CD4-positive, alpha-beta T cell treated with Interleukin-12 subunit alpha and Interleukin-12 subunit beta, for 1 hour (primary cell): ENCODE measurements at places on chromosomes 3 and 15.
A peak's percentile ranks its signal among the peaks of the same experiment; 100 is the strongest.

DNA sequence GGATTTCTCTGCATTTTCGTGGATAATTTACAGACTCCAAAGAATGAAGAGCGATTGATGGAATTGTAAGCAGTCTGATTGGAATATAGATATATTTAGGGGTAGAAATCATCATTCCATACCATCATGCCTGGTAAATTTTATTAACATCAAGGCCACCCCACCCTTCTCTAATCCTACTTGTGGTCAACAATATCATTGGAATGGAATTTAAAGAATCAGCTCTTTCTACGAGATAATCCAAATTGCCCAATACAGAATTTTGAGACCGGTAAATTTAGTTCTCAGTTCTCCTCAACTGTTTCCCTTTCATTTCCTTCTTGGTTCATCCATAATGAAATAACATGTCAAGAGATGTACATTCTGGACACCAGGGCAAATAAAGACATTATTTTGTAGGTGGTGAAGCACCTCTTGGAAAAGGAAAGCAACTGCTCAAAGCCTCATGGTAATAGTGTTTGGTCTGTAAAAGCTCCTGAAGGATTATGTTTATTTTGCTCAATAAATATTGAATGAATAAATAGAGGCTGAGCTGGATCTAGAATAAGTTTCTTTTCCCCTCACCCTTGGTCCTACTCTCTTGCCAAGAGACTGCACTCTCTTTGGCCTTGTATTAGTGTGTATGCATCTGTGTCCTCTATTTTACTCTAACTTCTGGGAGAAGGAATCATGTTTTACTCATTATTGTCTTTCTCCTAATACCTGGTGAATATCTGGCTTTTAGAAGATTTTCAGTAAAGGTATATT is 133.7 kb upstream of the BCL6 start:
- no peak for DNase-seq

- no peak for DNase-seq
These were observed 227.3 kb upstream of the C2CD4B start for GRCh38 chr15:62392376-62392775.

GRCh38 chr3:165642761-165643420 is 194.3 kb downstream of the BCHE start:
- no peak for DNase-seq

GRCh38 chr15:96893159-96893906 is 562.8 kb downstream of the NR2F2 start:
- DNase-seq, result no peak

- DNase-seq, result no peak
These were observed 1.7 kb upstream of the LRCH3 start for GRCh38 chr3:197789309-197789708.

DNA sequence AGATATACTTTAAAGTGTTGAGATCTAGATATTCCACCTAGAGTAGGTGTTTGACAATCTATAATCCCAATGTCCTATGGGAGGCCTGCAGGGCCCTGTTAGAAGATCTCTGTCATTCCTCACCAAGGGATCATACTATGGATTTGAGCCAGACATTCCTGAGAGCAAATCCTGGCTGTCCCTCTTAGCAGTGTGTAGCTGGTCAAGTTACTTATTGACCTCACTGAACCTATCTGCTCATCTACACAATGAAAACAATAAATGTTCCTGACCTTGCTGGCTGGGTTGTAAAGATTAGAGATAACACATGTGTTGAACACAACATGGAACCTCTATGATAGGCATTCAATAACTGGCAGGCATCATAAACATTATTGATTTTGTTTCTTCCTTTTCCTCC is 265.6 kb upstream of the ATP11B start:
- no peak for DNase-seq

DNA sequence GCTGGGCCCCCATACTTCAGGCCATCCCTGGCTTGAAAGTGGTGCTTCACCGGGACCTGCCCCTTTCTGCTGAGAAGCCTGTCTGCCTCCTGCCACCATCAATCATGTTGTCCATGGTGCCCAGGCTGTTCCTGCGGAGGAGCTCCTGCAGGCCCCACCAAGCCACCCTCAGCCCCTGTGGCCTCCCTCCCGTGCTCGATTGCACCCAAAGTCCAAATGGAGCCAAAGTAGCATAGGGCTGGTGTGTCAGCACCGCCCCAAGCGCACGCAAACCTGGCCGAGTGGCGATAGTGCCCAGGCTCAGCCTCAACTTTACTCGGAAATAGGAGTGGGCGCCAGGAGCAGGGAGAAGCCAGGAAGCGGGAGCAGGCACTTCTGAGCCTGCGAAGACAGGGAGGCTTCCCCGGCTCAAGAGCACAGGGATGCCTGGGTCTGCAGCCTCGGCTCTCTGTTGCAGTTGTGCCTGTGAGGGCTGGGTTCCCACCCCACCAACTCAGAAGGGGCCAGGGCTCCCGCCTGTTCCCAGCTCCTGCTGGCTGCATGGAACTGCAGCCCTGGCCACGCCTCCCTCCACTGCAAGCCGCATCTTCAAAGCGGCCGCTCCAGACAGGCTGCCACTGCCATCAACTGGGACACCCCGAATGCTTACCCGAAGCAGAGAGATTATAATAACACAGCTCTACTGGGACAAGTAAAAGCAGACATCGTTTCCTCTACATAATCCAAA is 203.0 kb downstream of the ARRDC4 start:
- DNase-seq, result no peak

DNA sequence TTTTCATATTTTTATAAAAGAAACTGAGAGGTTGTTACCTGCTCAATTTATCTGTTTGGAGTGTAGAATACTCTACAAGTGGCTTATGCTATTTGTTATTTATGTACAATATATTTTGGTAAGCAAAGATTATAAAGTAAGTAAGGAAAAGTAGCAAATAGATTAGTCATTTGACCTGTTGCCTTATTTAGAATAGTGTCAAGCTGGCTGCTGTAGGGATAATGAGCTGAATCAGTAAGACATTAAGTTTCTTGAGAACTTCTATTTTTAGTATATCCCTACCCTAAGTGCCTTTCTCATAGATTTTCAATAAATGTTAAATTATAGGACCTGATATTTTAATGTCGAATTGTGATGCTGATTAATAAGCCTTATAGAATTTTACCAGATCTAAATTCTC is 37.2 kb downstream of the ECT2 start:
- DNase-seq, result no peak

DNA sequence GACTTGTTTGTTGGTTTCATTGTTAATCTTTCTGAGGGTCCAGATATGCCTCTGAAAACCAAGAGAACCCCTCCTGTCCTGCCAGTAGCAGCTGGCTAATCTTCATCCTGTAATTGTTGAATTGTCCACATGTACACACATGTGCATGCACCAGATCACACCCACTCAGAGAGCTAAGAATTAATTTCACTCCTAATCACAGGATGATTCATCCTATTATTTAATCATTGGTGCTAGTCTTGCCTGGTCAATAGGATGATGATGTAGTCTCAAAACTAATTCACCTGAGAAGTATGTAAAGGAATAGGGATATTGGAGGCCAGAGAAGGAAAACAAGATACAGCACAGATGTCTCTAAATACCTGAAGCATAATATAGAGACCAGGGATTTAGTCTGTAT is 7.8 kb upstream of the AHSG start:
- no peak for DNase-seq

DNA sequence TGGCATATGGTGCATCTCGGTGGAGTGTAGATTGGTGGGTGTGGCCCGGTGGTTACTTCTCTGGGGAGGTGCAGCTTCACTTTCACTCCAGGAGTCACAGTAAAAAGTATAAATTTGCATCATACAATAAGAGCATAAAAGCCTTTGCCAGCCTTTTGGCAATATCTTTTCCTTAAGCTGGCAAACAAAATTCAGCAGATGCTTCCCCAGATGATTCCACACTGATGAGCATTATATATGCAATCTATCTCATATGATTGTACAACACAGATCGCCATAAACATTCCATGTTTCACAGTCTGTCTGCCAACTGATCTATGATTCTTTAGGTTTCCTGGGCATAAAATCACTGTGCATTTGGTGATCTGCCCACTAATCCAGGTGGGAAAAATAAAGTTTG is 120.2 kb upstream of the ALCAM start:
- DNase-seq, result no peak

DNA sequence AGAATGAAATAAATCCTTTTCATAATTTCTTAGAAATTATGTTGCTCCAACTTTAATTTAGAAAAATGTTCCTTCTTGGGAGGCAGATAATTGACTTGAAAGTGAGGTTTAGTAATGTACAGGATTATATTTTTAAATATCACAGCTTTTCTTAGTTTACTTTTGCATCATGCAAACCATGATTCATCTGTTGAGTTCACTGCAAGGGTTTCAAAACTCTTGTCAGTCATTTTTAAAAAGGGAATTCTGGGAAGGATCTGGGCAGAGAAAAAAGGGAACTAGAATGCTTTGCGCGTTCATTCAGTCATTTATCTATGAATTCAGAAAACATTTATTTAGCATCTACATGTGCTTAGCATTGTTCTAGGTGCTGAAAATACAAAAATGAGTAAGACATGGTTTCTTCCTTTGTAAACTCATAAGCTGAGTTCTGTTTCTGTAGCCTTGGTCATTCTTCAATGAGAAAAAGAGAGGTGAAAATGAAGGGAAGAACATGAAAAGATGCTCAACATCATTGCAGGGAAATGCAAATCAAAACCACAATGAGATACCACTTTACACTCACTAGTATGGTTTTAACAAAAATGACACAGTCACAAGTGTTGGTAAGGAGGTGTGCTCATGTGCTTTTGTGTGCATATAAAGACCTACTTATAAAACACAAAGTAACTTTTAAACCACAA is 209.1 kb downstream of the NR1D2 start:
- no peak for DNase-seq

GRCh38 chr15:85047271-85047948 is 65.8 kb downstream of the PDE8A start:
- peak; percentile 15 for DNase-seq

DNA sequence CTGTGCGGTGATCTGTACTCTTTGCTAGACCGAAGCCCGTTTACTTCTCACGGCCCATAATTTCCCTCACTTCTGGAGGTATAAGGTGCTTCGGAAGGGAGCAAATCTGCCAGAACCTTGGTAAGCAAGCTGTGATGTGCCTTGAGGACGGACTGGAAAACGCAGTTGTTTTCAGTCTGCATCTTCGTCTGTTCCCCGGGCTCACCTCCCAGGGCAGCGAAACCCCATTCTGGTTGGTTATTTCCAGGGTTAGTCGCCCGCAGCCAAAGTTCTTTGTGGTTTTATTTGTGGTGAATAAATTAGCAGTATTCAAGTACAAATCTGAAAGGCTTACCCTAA is 401 bp downstream of the RAMAC start:
- peak; percentile 42 for DNase-seq

DNA sequence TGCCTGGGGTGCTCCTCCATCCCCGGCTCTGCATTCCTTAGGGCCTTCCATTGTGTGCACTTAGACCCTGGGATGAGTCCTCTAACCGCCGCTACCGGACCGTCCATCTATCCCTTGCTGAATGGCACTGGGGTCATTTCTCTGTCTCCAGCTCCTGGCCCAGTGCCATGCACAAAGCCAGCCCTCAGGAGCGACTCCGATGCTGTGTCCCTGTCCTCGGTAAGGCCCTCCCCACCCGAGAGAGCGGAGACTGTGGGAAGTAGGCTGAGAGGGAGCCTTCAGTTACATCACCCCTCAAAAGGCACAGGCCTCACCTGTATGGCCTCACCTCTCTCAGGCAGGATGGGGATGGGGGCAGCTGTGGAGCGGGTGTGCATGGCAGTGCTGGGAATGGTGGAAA is 33.8 kb downstream of the MUC4 start:
- no peak for DNase-seq

- DNase-seq, result no peak
These were observed 9.6 kb upstream of the MUSTN1 start for GRCh38 chr3:52844290-52844975.

DNA sequence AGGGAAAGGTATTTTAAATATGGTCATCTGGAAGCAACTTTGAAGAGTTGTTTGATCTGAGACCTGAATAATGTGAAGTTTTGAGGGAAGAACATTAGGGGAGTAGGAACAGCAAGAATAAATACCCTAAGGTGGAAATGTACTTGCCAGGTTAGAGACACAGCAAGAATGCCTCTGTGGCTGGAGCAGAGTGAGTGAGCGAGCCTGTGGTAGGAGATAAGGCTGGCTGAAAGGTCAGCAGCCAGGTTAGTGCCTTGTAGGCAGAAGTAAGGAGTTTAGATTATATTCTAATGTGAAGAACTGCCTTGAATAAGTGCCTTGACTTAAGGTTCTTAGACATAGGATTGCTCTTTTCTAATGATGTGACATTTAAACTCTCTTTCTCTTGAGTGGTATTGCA is 18.3 kb downstream of the LRRC49 start:
- DNase-seq, result no peak

GRCh38 chr3:50211930-50212329 is 6.9 kb downstream of the SLC38A3 start:
- DNase-seq, result no peak

DNA sequence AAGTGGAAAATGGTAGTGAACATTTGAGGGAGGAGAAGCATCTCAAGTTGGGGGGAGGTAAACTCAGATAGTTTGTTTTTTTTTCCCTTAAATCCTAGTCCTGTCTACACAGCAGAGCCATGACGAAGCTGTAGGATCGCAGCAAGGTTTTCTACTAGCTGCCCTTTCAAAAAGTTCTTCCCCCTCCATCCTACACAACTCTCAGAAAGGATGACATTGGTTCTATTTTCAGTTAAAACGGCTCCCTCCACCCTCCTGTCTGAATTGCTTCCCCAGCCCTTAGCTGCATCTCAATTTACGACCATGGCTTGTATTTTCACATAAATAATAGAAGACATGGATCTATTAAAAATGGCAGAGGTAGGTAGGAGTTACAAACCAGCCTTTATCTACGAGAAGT is 2.2 kb downstream of the HOMER2 start:
- no peak for DNase-seq

- no peak for DNase-seq
These were observed 357.0 kb downstream of the TIGIT start for GRCh38 chr3:114650808-114651207.

DNA sequence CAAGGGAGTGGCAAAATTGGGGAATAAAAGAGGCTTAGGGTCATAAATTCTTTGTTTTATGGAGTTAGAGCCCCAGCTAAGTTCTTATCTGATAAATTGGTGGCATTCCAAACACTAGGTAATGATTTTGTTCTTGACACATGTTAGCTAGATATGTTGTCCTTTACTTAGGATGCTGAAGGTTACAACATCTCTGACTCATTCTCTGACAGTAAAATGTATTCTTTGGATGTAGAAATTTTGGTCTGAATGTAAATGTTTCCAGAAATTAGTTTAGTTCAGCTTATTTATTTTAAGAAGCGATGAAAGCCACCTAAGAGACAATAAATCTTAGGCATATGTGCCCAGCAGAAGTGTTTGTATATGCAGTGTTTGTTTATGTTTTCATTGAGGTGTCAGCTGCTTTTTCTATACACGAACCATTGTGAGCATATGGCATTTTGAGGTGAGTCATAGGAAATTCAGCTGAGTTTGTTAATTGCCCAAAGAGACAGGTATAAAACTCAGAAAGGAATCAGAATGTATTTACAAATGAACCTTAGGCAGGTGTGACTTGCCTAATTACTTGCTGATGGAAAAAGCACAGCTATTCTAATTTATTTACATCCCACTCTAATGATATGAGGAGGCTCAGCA is 247.7 kb downstream of the AGBL1 start:
- no peak for DNase-seq
